ENCODE measurements at places on chromosomes 6 and 20.

DNA sequence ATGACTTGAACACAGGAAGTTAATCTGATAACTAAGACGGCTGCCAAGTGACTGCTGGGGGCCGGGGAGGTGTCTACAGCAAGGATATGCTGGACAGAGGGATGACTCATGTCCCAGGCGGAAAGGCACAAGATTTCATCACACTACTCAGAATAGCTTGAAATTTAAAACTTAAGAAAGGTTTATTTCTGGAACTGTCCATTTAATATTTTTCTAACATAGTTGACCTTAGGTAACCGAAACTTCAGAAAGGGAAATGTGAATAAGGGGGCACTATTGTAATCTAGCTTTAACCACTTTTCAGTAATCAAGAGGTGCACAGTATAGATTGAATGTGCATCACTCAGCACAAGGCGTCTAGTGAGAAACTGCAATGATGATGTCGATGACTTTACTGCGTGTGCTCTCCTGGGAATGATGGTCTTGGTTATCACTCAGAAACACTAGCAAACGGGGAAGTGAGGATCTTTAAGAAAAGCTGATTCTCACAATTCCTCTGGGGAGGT, 171.5 kb downstream of the QKI start:
- DNase-seq: no peak

DNA sequence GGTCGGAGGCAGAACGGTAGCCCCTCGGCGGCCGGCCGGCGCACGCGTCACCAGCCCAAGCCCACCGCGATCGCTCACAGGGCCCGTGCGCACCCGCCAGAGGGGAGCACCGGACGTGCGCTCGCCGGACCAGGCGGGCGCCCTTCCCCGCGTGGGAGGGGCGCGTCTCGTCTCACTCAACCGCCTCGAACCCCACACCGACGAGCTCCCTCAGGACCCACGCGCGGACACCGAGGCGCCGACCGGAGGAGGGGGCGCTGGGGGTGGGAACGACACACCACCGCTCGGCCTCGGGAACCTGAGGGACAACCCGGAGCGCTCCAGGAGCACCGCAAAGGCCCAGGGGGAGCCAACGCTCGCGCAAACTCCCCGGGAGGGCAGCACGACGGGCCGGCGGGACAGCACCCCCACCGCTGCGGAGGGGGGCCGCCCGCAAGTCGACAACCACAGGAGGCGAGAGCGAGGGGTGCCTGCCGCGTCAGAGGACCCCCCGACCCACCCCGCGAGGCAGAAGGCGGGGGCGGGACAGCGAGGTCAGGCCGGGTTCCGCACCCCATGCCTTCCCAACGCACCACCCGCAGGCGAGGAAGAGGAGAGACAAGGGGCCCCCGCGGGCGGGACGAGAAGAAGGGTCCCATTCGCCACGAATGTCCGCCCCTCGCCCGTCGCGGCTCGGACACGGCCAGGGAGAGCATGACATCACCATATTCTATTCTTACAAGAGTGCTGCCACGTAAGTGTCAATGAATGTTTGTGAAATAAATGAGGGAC, 512.7 kb upstream of the ZNF337 start:
- DNase-seq: no peak

DNA sequence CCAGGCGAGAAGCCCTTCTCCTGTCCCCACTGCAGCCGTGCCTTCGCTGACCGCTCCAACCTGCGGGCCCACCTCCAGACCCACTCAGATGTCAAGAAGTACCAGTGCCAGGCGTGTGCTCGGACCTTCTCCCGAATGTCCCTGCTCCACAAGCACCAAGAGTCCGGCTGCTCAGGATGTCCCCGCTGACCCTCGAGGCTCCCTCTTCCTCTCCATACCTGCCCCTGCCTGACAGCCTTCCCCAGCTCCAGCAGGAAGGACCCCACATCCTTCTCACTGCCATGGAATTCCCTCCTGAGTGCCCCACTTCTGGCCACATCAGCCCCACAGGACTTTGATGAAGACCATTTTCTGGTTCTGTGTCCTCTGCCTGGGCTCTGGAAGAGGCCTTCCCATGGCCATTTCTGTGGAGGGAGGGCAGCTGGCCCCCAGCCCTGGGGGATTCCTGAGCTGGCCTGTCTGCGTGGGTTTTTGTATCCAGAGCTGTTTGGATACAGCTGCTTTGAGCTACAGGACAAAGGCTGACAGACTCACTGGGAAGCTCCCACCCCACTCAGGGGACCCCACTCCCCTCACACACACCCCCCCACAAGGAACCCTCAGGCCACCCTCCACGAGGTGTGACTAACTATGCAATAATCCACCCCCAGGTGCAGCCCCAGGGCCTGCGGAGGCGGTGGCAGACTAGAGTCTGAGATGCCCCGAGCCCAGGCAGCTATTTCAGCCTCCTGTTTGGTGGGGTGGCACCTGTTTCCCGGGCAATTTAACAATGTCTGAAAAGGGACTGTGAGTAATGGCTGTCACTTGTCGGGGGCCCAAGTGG, 5.3 kb downstream of the SNAI1 start:
- no peak for DNase-seq

GRCh38 chr20:60497298-60498035, 539.2 kb downstream of the CDH26 start:
- DNase-seq: no peak

DNA sequence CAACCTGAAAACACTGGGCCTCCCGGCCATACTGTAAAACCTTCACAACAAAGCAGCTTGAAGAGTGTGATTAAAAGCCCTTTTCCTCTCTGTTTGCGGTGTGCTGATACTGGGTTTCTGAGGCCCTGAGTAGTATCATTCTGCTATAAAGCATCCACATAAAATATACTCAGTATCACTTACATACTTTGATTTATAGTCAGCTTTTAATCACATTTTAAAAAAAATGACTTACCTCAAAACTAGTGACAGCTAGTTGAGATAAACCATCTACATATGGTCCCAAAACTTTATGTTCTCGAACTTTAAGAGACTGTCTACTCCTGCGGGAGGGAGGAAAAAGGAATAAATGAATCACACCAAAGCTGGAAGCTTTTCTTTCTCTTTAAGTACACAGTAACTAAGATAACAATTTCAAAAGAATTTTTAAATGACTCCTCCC, 135.7 kb downstream of the KIF13A start:
- no peak for DNase-seq

- no peak for DNase-seq
Measured at GRCh38 chr6:50902260-50902659, 83.6 kb downstream of the TFAP2B start.

GRCh38 chr20:47740862-47741184, 44.5 kb downstream of the SULF2 start:
- DNase-seq: no peak

GRCh38 chr6:20853828-20854227, 319.6 kb downstream of the CDKAL1 start:
- DNase-seq: no peak

GRCh38 chr6:87798393-87799278, 96.6 kb upstream of the AKIRIN2 start:
- DNase-seq: no peak

DNA sequence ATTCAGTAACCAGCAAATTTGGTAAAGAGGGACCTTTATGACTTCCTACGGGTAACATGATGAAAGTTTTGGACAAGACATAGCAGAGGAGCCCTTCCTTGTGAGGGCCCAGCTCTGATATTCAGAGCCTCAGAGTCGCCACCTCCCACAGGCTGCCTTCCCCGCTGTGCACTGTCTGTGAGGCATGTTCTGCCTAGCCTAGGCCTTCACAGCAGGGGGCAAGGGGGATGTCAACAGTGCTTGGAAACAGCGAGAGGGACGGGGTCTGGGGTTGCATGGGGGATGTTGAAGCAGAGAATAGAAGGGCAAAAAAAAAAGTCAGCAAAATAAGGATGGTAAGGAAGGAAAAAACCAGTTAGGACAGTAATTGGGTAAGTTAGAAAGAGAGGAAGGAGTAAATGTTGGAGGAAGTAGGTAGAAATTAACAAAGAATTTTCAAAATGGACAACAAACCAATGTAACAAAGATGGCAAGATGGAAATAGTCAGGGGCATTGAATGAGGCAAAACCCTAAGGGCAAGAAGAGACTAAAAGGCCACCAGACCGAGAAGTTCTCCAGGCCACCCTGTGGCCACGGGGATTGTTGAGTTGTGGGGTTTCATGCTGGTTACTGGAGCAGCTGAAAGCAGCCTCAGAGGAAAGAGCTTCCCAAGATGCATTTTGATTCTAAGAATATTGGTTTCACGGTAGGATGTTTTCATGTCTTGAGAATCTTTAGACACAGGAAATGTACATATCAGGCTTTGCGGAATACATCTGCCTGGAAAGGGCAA, 139.8 kb downstream of the LY86 start:
- no peak for DNase-seq

GRCh38 chr6:54586251-54586650, 260.3 kb upstream of the FAM83B start:
- no peak for DNase-seq

DNA sequence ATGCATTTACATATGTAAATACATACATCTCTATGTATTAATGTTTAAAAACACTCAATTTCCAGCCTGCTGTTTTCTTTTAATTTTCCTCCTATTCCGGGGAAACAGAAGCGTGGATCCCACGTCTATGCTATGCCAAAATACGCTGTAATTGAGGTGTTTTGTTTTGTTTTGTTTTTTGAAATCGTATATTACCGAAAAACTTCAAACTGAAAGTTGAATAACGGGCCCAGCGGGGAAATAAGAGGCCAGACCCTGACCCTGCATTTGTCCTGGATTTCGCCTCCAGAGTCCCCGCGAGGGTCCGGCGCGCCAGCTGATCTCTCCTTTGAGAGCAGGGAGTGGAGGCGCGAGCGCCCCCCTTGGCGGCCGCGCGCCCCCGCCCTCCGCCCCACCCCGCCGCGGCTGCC, 355 bp upstream of the BMP2 start:
- no peak for DNase-seq

- DNase-seq: no peak
Measured at GRCh38 chr20:40189621-40190020, 499.4 kb downstream of the MAFB start.

- DNase-seq: no peak
Measured at GRCh38 chr20:54108326-54108642, 37.9 kb upstream of the BCAS1 start.

- DNase-seq: no peak
Measured at GRCh38 chr20:38293491-38294065, 10.4 kb upstream of the BPI start.

DNA sequence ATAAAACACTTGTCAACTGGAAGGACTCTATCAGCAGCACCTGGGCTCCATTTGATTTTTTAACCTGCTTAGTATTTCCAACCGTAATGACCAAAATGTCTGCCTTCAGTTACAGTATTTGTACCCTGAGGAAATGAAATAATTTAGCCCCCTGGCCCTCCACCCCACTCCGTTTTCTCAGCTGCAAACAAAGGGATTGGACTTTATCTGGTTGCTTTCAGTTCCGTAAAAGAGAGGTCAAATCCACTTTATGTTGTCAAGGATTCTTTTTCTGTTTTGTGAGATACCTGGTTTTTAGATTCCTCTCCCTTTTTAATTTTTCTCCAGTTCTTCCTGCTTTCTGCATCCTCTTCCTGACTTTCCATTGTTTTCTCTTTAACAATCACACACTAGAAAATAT, 64.4 kb upstream of the BMP2 start:
- no peak for DNase-seq

- DNase-seq: no peak
Measured at GRCh38 chr20:2179233-2179580, 77.6 kb downstream of the STK35 start.
